ENCODE measurements at places on chromosomes 3 and 15. TPM values are rescaled to one million over a fixed set of nuclear protein-coding genes. Genes with fewer than 3 reads are reported as not detected.

CASR gene
- total RNA-seq, result not detected

MITF gene
- 9.6 TPM for total RNA-seq

CFAP44 gene
- total RNA-seq, result 5.4 TPM

PDCD6IP gene
- 67.2 TPM for total RNA-seq

BFSP2 gene
- not detected for total RNA-seq

FOXB1 gene
- not detected for total RNA-seq

ZWILCH gene
- 14.8 TPM for total RNA-seq

ZPLD1 gene
- total RNA-seq, result under 0.01 TPM

CFAP100 gene
- total RNA-seq, result not detected

IL16 gene
- 3.9 TPM for total RNA-seq

SI gene
- total RNA-seq, result not detected

TRIM42 gene
- not detected for total RNA-seq

CFAP92 gene
- total RNA-seq, result 0.27 TPM

ISG20 gene
- total RNA-seq, result 0.35 TPM

LMAN1L gene
- total RNA-seq, result 0.04 TPM

HIGD2B gene
- not detected for total RNA-seq

OSBPL10 gene
- 7.6 TPM for total RNA-seq

CCDC39 gene
- not detected for total RNA-seq

GOLGA6D gene
- total RNA-seq, result 0.09 TPM

RHCG gene
- not detected for total RNA-seq

LSMEM2 gene
- 25.4 TPM for total RNA-seq

RAB7A gene
- total RNA-seq, result 31.5 TPM

C2CD4B gene
- 4.8 TPM for total RNA-seq

LYZL4 gene
- not detected for total RNA-seq

KLHL40 gene
- total RNA-seq, result 114 TPM

PAQR5 gene
- 0.13 TPM for total RNA-seq

SLC35G2 gene
- total RNA-seq, result 2.7 TPM

NOX5 gene
- total RNA-seq, result 0.09 TPM

DENND6A gene
- 15.0 TPM for total RNA-seq

GRIP2 gene
- 14.9 TPM for total RNA-seq

PTPN23 gene
- total RNA-seq, result 13.7 TPM

IQCB1 gene
- 18.1 TPM for total RNA-seq

ERICH6 gene
- total RNA-seq, result 0.09 TPM

UCN2 gene
- total RNA-seq, result not detected

GOLGA8M gene
- total RNA-seq, result 0.53 TPM

CHRD gene
- 14.1 TPM for total RNA-seq
